Frontal cortex (tissue), 4 donors: ENCODE measurements at places on chromosomes 1 and 21.

- no peak for DNase-seq
These were observed 5.3 kb downstream of the SAMD11 start for GRCh38 chr1:928825-929661.

GRCh38 chr21:46355161-46356004 is 31.4 kb downstream of the PCNT start:
- no peak for DNase-seq

DNA sequence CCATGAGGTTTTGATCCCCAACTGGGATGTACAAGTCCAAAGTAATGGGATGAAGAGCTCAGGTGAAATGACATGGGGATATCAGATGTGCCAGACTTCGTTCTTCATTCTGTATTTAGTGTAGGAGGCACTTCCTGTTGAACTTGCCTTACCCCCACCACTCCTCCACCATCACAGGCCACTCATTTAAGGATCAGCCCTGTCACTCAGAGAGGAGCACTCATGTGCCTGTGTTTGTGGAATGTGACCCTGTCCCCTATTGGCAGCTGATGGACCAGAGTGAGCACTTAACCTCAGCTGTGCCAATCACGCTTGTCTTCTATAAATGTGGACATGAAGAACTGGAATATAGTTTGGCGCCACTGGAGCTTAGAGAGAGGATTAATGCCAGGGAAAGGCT is 91.4 kb upstream of the CTTNBP2NL start:
- no peak for DNase-seq

DNA sequence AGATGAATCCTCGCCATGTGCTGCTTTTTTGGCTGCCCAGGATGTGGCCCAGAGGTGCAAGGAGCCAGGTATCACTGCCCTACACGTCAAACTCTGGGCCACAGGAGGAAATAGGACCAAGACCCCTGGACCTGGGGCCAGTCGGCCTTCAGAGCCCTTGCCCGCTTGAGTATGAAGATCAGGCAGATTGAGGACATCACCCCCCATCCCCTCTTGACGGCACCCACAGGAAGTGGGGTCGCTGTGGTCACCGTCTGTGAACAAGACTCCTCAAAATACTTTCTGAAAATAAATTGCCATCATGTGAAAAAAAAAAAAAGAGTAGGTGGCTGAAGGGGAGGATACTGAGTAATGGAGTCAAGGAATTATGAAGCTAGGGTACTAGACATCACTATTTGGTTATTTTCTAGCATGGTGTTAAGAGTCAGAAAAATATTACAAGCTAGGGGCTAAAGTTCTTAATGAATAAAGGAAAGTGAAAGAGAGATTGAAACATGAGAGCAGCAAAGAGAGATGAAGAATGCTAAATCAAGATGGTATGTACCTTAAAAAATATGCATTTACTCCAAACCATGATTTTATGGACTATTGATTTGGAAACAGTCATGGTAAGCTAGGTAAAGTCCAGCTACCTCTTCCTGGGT is 84.9 kb downstream of the CLEC20A start:
- DNase-seq, result no peak

DNA sequence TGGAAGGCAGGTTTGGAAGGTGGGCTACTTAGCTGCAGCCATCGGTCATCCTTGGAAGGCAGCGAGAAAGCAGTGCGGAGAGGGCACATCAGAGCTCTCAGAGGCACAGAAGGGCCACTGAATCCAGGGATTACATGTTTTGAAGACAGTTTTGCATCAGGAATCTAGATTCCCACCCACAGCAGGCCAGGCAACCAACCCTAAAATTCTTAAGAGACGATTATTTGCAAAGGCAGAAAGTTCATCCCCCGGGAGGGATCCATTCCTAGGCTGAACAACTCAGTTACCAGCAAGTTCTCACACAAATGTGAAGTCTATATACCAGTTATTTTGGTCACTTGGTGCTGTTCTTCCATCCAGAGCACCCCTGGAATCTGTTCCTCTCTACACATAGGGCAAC is 457.3 kb upstream of the VAMP3 start:
- DNase-seq, result no peak

DNA sequence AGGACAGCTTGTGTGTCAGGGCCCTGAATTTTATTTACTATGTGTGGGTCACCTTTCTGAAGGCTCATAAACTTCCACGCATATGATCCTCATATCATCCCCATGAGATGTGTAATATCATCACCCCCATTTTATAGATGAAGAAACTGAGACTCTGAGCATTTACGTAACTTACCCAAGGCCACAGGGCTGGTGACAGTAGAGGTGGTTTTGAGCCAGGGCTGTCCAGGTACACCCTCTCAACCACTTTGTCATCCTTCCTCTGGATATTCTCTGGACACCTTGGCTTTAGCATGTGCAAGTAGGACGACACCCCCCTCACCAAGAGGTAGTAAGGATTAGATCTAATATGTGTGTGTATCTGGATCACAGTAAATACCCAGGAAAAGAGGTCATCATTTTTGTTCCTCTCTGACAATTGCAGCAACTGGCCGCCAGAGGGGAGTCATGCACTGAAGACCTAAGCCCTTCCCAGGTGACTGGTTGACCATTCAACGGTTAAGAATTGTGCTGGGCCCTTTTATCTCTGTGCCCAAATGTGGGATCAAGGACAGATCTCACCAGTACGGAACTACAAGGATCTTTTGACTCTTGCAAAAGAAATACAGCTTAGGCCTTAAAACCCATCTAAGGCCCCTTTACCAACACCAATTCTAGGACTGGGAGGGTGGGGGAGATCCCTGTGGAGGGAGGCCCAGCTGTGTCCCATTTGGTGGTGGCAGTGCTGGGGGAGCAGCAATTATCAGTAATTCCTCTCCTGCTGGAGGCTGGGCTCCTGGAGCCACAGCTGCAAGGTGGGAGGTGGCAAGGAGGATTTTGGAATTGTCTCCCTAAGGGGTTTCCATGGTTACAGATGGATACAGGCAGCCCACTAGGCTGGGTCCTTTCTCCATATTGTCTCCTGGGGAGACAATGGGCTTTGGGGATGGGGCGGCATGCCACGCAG is 13.7 kb upstream of the E2F2 start:
- peak; percentile 59 for DNase-seq

GRCh38 chr1:73331726-73332125 is 866.2 kb downstream of the LRRIQ3 start:
- no peak for DNase-seq

DNA sequence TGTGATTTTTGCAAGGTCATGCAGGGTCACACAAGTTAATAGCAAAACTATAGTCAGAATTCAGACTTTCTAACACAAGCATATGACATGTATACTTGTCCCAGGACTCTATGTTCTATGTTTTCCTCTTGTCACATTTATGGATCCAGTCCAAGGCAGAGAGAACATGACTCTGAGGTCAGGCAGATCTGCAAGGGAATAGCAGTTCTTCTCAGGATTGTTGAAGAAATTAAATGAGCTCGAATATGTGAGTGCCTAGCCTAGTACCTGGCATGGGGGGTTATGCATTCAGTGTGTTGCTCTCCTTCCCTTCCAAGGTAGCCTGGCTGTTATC is 9.5 kb upstream of the RPTN start:
- DNase-seq, result no peak

- no peak for DNase-seq
These were observed 6.0 kb downstream of the KIAA0040 start for GRCh38 chr1:175186433-175187160.

- DNase-seq, result no peak
These were observed 16.4 kb upstream of the SLC44A3 start for GRCh38 chr1:94803517-94804441.

DNA sequence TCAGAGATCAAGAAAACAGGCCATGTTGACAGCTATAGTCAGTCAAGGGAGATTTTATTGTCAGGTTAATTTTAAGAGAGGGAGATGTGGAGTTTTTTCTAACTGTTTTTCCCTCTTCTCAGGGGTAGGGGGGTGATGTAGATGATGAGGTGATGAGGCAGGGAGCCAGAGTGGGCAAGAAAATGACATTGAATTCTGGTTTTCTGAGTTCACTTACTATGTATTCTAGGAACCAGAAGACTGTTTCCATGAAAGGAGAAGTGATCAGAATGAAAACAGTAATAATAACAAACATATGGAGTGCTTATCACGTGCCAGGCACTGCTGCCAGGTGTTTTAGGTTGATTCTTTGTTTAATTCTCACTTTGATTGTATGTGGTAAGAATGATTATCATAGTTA is 40.2 kb downstream of the CASQ2 start:
- no peak for DNase-seq

DNA sequence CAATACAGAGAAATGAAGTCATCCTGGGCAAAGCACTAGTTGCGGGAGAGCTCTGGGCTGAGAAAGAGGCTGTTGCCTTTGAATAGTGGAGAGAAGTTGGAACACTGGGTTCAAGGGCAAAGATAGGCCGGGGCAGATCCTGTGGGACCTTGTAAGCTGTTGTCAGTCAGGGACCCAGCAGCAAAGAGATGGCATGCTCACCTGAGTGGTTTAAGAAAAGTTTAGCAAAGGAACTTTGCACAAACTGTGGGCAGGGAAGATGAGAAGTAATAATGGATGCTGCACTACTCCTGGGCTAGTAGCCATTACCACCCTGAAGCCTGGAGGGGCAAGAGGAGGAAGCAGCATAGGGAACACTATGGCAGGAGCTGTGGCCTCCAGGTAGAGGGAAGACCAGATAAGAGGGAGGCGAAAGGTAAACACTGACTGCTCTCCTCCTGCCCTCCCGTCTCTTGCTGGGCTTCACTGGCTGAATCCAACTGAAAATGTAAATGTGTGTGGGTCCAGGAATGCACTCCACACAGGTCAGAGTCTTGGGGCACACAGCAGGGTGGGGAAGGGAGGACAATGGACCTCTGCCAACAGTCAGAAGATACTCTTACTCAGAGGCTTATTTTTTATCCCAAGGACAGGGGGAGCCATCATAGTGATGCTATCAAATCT is 129.2 kb downstream of the PLPP3 start:
- DNase-seq, result no peak

- no peak for DNase-seq
These were observed 92.4 kb downstream of the KCNJ15 start for GRCh38 chr21:38349111-38349746.

DNA sequence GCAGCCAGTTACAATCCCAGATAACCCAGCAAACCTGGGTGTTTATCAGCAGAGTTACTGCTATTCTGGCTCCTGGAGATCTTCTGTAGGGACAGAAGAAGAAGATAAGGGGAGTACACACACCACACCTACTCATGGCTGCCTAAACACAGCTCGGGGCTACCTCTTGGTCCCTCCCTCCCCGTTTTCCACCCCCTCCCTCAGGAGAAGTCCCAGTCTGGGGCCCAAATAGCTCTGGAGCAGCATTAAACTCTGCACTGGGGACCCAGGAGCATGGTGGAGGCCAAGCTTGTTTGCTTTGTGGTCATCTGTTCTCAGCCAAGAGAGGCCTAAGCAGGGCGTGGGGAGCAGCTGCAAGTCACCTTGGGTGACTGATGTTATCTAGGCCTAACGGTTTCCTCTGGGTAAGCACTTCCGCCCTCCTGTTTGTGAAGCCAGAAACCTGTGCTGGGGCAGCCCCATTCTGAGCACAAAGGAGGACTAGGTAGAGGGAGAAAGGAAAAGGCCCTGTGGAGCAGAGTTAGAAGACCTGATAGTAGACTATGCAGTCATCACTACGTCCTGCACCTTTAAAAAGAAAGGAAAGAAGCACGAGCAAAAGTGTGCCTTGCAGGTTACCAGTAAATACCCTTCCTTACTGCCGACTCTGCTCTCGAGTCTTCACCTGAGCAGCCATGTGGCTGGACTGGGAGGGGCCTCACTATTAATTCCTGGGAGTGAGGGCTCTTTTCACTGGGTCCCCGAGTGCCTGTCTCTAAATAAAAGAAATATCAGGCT is 2.0 kb upstream of the RCSD1 start:
- no peak for DNase-seq

GRCh38 chr1:116537040-116537831 is 33.6 kb downstream of the CD58 start:
- no peak for DNase-seq

DNA sequence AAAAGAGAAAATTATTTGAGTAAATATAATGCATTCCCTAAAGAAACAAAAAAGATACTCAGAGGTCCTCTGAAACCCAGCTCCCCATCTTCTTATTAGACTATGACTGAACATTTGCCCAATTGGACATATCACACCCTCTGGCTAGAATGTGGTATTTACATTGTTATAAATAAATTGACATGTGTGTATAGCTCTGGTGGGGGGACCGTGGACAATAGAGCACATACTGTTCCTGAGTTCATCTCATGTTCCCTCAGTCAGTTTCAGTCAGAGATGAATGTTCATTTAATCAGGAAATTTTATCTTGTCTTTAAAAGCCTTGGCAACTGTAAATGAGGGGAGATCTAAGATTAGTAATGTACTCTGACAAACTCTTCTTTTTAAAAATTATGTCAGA is 459.3 kb upstream of the ADAMTS5 start:
- DNase-seq, result no peak

DNA sequence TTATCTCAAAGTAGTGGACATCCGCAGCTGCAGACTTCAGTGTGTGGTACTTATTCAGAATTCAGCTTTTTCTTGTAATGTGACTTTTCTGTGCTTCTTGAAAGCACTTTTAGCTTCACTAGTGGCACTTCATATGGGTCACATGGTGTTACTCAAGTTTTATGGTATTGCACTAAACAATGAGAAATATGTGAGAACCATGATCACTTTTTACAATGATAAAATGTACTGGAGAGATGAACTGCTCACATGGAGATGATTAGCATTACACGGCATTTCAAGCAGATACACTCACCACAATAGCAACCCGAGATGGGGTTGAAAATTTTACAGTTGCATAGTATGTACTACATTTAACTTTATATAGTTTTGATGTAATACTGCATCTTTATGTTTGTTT is 40.1 kb upstream of the GPR52 start:
- DNase-seq, result no peak

- no peak for DNase-seq
These were observed 50.5 kb downstream of the DSCAM start for GRCh38 chr21:40796464-40796863.

- no peak for DNase-seq
These were observed 183.6 kb downstream of the SEC16B start for GRCh38 chr1:177786176-177786745.

DNA sequence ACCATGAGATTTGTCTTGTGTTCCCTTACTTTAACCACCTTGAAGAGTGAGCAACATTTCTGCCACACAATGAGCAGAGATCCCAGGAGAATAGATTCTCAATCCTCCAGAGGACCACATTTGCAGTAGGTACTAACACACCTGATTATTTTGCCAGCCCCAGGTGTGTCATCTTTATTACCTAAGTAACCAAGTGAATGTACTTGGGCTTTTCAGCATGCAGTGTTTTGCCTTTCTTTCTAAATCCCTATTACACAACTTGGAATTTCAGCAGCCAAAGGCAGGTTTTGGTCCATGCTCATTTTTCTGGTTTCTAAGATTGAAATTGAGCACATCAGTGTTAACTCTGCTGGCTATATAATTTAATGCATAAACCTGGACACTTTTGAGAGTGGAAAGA is 43.2 kb upstream of the ST6GALNAC5 start:
- no peak for DNase-seq
